ENCODE measurements at places on chromosomes 1 and 21. TPM values are rescaled to one million over a fixed set of nuclear protein-coding genes. Genes with fewer than 3 reads are reported as not detected.

GRCh38 chr1:245693116-245693793 lies 538.5 kb downstream of the KIF26B start:
- H3K4me1 ChIP-seq, result no peaks in the 10 kb centered on the region

- no peaks in the 10 kb centered on the region for H3K27me3 ChIP-seq
- no peaks in the 10 kb centered on the region for H3K4me1 ChIP-seq
- no peak for DNase-seq
- H3K36me3 ChIP-seq, result no peaks in the 10 kb centered on the region
- H3K27ac ChIP-seq, result no peak overlapping the region
Observed at GRCh38 chr1:56390232-56390867, 189.0 kb downstream of the PLPP3 start.

GRCh38 chr1:9435854-9436640 lies 103.2 kb upstream of the SLC25A33 start:
- no peak for DNase-seq
- no peak overlapping the region for H3K27ac ChIP-seq
- no peaks in the 10 kb centered on the region for H3K27me3 ChIP-seq
- H3K4me1 ChIP-seq, result peaks cover 59% of the 10 kb centered on the region

- H3K36me3 ChIP-seq, result no peaks in the 10 kb centered on the region
- H3K4me1 ChIP-seq, result no peaks in the 10 kb centered on the region
- DNase-seq, result no peak
- H3K4me3 ChIP-seq, result no peak overlapping the region
Observed at GRCh38 chr1:47469910-47470309, 32.1 kb downstream of the FOXD2 start.

DNA sequence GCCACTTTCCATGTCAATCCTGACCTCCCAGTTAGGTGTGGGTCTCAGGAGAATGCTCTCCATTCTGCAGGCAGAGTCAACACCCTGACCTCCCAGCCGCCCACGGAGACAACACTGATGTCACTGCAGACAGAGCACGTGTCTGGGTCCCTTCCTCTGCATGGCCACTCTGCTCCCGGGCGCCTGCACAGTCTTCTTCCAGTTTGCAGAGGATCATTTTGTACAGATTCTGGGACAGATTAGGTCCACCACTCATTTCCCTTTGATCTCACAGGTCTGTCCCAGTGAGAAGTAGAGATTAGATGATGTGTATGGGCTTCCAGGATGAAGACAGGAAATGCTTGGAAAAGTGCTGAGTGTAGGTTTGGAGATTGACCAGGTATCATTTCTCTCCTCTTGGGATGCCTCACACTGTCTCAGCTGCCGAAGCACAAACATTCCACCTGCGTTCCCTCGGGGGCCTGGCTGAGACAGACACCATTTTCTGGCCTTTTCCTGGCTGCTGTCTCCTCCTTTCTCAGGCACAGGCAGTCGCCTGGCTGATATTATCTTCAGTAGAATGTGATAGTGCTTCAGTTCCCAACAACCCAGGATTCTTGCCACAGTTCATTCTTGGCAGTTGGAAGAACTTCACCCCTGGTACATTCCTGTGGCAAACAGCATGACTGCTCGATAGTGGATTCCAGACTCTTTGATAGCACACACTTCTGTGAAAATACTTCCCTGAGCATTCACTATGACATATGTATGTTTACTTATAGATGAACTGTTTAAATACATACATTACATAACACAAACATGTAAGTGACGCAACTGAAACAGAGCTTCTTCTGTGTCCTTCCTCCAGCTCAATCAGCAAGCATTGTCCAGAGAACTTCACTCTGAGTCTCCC lies 7.9 kb downstream of the MYBPHL start:
- H3K27ac ChIP-seq, result peak overlapping the region; percentile 17
- no peaks in the 10 kb centered on the region for H3K36me3 ChIP-seq
- no peaks in the 10 kb centered on the region for H3K27me3 ChIP-seq
- no peak overlapping the region for H3K4me3 ChIP-seq

DNA sequence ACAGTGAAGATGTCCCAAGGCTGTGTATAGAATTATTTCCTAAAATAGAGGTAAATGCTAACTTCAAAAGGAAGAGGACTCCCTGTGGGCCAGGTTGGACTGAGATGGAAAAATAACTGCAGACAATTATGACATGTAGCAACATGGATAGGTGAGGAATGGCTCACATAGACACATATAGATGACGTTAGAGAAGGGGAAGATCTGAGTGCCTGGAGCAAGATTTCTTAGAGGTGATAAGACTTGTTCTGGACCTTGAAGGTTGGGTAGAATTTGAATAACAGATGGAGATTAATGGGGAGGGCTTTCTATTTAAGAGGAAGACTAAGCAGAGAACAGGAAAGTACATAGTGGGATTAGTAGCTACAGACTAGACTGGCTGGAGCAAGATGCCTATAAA lies 76.9 kb downstream of the C1orf21 start:
- DNase-seq, result no peak
- H3K27ac ChIP-seq, result no peak overlapping the region
- H3K27me3 ChIP-seq, result no peaks in the 10 kb centered on the region

DNA sequence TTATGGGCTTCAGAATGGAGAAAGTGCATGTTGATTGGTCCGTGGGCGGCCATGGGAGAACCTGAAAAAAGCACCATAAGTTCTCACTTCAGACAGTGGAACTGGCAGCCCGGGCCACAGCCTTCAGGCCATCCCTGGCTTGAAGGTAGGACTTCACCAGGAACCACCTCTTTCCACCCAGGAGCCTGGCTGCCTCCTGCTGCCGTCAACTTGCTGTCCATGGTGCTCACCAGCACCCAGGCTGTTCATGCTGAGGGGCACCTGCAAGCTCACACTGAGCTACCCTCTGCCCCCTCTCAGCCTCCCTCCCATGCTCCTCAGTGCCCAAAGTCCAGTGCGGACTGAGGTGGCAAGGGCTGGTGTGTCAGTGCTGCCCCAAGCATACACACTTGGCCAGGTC lies 12.9 kb upstream of the FNBP1L start:
- H3K4me1 ChIP-seq, result no peaks in the 10 kb centered on the region
- H3K27ac ChIP-seq, result no peak overlapping the region
- H3K27me3 ChIP-seq, result no peaks in the 10 kb centered on the region
- H3K4me3 ChIP-seq, result no peak overlapping the region
- no peak for DNase-seq

DNA sequence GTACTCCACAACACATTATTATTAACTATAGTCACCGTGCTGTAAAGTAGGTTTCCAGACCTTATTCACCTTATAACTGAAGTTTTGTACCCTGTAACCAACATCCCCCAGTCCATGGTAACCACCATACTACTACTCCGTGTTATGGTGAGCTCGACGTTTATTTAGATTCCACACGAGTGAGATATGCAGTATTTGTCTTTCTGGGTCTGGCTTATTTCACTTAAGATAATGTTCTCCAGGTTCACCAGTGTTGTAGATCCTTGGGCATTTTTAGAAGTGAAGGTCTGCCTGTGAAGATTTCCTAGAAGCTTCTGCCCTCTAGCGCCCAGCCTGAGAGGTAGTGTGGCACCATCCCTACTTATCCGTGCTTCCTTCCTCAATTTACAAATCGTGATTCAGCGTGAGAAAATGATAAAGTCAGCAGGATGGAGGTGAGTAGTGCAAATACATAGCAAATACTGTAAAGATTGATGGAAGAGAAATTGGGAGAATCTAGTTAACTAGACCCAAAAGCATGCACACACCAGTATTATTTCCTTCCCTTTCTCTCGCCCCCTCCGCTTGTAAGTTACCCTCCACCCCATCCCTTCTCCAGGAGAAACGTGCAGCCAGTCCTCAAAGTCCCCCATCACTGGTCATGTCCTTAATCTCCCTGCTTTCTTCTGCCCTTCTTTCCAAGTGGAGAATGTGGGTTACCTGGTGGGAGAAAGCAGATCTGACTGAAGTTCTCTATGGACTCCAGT lies 36.0 kb upstream of the DISC1 start:
- H3K4me3 ChIP-seq, result no peak overlapping the region
- no peaks in the 10 kb centered on the region for H3K27me3 ChIP-seq
- peaks cover 15% of the 10 kb centered on the region for H3K4me1 ChIP-seq
- H3K36me3 ChIP-seq, result no peaks in the 10 kb centered on the region

DNA sequence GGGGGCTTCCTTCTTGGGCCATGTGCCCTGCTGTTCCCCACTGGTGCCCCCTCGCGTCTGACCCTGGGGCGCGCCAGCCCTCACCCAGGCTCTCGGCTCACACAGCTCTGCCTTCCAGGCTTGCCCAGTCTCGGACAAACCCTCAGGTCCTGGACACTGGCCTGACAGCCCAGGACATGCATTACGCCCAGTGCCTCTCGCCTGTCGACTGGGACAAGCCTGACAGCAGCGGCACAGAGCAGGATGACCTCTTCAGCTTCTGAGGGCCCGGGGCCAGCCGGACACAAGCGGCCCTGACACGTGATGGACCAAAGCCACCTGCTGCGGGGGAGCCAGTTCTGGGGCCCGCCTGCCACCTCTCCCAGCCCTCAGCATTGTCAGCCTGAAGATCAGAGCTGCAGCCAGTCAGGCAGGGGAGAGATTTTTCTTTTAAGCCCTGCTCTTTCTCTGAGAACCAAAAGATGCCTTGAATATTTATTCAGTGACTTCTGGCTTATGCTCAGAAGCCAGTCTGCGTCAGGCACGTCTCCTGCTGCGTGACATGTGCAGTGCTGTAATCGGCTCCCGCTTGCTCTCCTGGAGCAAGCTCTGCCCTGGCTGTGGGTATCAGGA lies 23.4 kb downstream of the LDLRAP1 start:
- no peaks in the 10 kb centered on the region for H3K27me3 ChIP-seq
- DNase-seq, result peak; percentile 61
- no peak overlapping the region for H3K4me3 ChIP-seq
- peak overlapping the region; percentile 62 for H3K27ac ChIP-seq

DNA sequence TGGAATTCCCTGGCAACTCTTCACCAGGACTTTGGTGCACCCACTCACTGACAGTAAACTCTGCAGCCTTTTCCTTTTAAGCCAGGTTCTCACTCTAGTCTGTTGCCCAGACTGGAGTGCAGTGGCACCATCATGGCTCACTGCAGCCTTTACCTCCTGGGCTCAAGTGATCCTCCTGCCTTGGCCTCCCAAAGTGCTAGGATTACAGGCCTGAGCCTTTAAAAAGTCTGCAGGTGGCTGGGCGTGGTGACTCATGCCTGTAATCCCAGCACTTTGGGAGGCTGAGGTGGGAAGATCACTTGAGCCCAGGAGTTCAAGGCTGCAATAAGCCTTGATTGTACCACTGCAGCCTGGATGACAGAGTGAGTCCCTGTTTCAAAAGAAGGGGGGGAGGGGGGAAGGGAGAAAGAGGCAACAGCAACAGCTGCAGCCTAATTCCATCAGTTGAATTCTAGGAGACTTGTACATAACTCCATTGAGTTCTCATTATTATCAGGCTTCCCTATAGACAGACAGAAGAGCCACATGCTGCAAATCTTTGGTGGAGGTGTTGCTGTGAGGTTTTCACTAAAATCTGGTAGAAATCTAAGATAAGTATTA lies 8.1 kb upstream of the HNRNPR start:
- no peaks in the 10 kb centered on the region for H3K36me3 ChIP-seq
- no peak for DNase-seq
- no peak overlapping the region for H3K4me3 ChIP-seq
- H3K27ac ChIP-seq, result no peak overlapping the region

- DNase-seq, result no peak
- no peak overlapping the region for H3K27ac ChIP-seq
- peaks cover 4% of the 10 kb centered on the region for H3K4me1 ChIP-seq
- no peak overlapping the region for H3K4me3 ChIP-seq
- no peaks in the 10 kb centered on the region for H3K27me3 ChIP-seq
Observed at GRCh38 chr1:111163363-111163762, 23.3 kb downstream of the CEPT1 start.

DNA sequence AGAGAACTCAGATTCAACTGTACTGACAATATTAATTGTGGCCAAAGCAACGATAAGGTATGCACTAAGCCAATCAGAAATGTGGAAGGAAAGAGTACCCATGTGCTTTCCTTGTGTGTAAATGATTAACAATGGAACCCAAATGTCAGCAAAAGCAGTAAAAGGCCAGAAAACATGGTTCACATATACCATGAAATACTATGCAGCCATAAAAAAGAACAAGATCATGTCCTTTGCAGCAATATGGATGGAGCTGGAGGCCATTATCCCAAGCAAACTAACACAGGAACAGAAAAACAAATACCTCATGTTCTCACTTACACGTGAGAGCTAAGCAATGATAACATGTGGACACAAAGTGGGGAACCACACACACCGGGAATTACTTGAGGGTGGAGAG lies 78.5 kb downstream of the SUSD4 start:
- H3K36me3 ChIP-seq, result no peaks in the 10 kb centered on the region
- H3K4me3 ChIP-seq, result no peak overlapping the region
- H3K27ac ChIP-seq, result no peak overlapping the region
- no peaks in the 10 kb centered on the region for H3K27me3 ChIP-seq
- DNase-seq, result no peak

DNA sequence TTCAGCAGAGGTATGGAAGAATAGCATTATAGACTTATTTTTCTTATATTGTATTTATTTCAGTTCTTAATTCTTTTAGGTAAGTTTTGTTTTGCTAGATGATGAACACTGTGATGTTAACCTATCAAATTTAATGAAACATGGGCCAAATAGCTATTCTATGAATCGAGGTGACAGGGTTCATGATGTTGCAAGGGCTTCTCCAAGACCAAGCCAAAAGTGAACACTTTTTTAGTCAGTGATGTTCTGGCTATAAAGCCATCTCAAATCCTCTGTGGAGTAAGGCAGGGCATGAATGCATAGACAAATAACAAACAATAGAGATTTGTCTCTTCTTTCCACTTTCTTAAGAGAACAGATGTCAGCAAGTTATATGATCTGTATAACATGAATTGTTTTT lies 26.7 kb downstream of the C1orf146 start:
- no peaks in the 10 kb centered on the region for H3K4me1 ChIP-seq
- no peak for DNase-seq
- H3K27me3 ChIP-seq, result no peaks in the 10 kb centered on the region
- peaks cover 14% of the 10 kb centered on the region for H3K36me3 ChIP-seq
- H3K27ac ChIP-seq, result no peak overlapping the region
- H3K4me3 ChIP-seq, result no peak overlapping the region

DNA sequence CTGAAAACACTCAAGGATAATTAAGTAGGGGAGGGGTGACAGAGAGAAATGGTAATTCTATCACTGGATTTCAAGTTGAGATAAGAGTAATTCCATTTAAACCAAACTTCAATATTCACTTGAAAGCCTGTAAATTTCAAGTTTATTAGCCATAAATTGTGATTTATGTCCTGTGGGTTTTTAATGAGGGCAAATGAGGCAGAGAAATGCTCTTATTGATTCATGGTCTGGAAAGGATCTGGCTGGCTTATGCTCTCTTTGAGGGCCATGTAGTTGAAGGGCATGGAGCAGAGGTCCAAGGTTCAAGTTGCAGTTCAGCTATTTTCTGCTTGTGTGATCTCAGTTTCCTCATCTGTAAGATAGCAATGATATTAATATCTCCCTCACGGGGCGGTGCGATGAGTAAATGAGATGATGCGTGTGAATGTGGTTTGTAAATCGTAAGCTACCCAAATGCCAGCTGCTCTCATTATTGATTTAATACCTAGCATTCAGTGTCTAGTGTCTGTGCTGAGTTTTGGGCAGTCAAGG lies 12.3 kb downstream of the OLFML3 start:
- no peaks in the 10 kb centered on the region for H3K4me1 ChIP-seq
- no peak for DNase-seq
- no peak overlapping the region for H3K4me3 ChIP-seq
- no peak overlapping the region for H3K27ac ChIP-seq
- H3K36me3 ChIP-seq, result no peaks in the 10 kb centered on the region

The GFI1 gene
- 0.04 TPM for polyA plus RNA-seq

The MIXL1 gene
- polyA plus RNA-seq, result 0.06 TPM

The FCRLA gene
- polyA plus RNA-seq, result 0.11 TPM

Measured in heart left ventricle (tissue), 16 donors.